ENCODE measurements at places on chromosomes 13 and 19. TPM values are rescaled to one million over a fixed set of nuclear protein-coding genes. Genes with fewer than 3 reads are reported as not detected.

DNA sequence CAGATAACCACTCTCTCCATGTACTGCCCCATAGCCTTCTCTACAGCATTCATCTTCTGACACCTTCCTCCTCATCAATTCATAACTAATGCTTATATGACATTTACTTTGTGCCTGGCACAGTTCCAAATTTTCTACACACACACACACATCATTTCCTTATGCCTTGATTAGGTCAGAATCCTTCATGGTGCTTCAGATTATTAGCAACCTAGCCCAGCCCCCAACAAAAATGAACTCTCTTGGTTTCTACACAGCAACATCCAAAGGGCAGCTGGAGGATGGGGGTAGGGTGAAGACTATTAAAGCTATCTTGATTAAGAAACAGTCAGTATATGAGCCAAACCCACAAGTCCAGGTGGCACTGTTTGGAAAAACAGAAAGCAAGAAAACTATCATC lies 3.7 kb downstream of the RUBCNL start:
- no peak for DNase-seq

GRCh38 chr19:14164724-14165493 lies 28.5 kb upstream of the ASF1B start:
- no peak for DNase-seq

GRCh38 chr19:1163934-1164683 lies 10.0 kb downstream of the SBNO2 start:
- no peak for DNase-seq

DNA sequence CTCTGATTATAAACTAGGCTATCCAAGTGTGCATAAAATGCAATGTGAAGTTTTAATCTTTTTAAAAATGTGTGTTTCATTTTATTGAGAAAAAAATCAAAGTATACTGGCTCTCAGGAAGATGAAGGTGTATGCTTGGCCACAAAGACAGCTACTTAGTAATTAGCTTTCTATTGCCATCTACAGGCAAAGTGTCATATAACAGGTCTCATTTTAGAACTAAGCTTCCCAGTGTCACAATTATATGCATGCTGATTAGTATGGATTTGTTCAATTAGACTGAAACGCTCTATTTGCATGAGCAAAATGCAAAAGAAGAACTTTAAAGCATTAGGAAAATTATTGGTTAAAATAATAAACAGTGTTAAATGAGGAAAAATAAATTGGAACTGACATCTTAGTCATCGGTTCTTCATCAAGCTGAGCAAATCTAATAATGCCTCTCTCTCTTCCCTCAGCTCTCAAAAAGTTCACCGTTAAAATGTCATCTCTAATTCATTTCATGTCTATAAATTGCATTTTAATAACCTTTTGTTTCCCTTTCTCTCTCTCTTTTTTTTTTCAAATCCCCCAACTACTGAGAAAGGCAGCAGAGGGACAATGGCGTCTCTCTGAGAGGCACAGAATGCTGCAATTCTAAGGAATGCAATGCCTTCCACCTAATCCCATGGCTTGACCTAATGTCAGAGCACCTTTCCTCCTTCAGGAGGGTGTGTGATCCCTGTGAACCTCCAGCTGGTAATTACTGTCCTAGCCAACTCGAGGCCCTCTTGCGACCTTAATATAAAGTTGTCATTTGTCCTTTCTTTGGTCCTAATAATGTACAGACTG lies 313.1 kb upstream of the MAB21L1 start:
- DNase-seq, result no peak

DNA sequence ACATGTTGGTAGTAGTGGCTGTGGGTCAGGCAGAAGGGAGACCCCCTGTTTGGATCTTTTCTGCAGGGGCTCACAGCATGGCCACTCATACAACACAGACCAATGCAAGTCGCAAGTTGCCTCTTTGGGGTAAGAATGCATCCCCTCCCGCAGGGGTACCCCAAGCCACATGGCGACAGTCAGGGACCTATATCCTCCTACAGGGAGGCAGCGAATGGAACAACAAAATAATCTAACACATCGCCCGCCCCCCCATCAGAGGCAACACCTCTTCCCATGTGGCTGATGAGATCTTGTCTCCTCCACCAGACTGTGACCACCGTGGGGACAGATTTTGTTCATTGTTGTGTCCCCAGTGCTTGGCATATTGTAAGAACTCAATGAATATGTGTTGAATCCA lies 40.7 kb upstream of the PNMA8B start:
- no peak for DNase-seq

GRCh38 chr13:20064128-20064527 lies 96.7 kb downstream of the GJA3 start:
- no peak for DNase-seq

DNA sequence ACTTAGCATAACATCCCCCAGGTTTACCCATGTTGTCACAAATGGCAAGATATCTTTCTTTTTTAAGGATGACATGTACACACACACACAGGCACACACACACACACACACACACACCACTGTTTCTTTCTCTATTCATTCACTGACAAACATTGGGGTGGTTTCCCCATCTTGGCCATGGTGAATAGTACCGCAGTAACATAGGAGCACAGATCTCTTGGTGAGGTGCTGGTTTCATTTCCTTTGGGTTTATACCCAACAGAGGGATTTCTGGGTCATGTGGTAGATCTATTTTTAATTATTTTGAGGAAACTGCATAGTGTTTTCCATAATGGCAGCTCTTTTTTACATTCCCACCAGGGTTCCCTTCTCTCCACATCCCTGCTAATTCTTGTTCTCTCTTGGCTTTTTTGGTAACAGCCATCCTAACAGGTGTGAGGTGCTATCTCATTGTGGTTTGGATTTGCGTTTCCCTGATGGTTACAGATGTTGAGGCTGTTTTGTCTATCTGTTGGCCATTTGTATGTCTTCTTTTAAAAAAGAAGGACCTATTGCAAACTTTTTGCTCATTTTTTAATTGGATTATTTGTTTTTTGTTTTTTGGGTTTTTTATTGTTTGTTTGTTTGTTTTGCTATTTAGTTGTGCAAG lies 251.7 kb upstream of the IRS2 start:
- DNase-seq, result no peak

- no peak for DNase-seq
Observed at GRCh38 chr19:10751109-10751953, 33.5 kb downstream of the DNM2 start.

DNA sequence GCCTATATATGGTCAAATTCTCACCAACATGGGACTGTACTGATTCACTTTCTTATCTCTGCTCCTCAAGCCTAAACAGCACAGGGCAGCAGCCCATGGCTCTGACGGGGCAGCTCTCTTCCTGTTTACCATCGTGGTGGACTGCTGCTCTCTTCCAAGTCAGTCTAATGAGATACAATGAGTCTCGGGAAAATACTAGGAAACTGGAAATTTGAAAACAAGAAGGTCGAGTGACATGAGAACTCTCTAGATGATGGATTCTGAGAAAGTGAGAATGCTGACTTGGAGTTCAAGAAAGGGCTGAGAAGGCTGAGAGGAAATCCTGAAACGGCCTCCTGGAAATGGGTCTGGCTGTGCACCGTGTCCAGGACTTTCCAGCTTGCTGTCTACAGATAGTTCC lies 122.8 kb upstream of the ARGLU1 start:
- no peak for DNase-seq

The GIPC3 gene
- polyA plus RNA-seq, result 1.4 TPM

DNA sequence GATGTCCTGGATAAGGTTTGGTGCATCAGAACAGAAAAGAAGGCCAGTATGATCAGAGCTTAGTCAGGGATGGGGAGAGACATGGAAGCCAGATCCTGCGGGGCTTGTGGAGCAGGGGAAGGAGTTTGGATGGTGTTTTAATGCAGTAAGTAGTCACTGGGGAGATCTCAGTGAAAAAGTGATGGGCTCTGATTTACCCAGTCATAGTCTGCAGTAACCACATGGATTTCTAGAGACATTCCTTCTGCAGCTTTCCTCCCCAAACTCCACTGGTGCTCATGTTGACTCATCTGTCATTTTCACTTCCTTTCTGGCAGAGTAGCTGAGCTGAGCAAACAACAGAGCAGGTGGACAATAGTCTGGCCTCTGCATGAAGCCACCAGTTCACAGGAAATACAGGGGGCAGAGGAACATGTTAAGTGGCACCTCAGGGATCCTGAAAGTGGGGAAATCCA lies 144.1 kb downstream of the DPF1 start:
- DNase-seq, result no peak

DNA sequence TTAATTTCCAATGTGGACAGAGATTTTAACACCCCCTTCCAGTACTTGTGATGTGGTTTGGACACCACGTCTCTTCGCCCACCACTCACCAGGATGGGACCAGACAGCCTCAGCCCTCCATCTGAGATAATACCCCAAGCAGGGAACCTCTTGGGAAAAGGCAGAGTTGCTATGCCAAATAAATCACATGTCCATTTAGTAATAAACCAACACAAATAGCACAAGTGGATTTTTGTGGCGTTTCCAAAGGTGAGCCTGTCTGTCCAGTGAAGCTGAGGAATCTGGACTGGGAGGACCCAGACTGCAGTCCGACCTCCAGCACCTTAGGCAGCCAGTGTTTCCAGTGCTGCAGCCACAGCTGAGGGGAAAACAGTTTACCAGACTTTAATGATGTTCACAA lies 34.1 kb upstream of the GAS6 start:
- DNase-seq, result no peak

- DNase-seq, result no peak
Observed at GRCh38 chr19:47430041-47430802, 10.9 kb upstream of the MEIS3 start.

DNA sequence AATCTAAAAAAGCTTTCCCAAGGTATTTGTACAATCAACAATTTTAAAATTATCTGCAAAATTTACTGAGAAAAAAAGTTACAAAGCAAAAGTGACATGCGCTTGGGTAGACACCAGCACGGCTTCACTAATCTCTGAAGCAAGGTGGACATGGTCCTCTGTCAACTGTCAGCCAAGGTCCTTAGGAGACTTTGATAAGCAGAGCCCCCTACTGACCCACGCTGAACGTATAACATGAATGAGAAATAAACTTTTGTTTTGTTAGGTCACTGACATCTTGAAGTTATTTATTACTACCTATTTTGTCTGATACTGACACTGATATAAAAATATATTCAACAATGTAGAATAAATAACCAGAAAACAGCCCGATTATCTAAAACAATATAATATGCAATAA lies 100.7 kb upstream of the OBI1 start:
- no peak for DNase-seq

DNA sequence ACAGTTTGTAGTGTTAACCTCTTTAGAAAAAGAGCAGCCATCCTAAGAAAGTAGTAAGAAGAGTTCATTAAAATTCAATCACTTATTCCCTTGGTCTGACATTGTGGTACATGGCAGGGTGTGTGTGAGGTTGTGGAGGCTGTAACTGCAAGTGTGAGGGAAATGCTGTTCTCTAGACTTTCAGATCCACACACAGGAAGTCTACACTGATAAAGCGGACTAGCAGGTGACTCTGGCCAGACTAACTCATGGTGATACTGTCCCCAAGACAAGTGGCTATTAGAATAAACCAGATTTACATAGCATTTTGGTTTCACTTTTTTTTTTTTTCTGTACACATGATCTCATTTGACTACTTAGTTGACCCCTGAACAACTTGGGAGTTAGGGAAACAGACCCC lies 10.0 kb downstream of the MTIF3 start:
- no peak for DNase-seq

DNA sequence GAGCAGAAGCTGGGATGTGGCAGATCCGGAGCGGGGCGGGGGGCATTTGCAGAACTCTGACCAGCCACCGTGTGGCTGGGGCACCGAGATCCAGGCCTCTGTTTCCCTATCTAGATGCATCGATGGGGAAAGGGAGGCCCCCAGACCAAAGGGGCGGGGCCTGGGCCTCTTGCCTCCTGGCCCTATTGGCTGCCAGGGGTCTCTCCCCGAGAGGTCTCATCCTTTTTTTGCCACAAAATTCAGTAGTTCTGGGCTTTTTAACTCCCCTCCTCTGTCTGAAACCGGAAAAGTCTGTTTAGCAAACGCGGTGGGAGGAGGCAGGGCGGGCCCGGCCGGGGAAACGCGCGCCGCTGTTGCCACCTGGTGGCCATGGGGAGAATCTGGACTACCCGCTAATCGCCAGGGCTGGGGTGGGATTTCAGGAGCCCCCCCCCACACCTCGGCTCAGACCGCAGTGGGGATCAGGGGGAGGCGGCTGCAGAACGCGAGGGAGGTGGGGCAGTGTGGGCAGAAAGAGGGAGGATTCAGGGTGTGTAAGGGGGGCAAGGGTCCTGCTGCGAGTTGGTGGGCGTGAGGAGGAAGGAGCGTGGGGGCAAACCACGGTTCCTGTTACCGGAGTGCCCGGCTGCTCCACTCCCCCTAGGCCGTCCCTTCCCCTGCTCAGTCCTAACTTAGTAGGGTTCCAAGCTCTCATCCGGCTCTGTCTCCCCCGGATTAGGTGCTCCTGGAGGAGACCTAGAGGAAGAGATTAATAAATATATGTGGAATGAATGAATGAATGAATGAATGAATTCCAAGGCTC lies 28.3 kb downstream of the IL12RB1 start:
- DNase-seq, result peak; percentile 53

GRCh38 chr13:48437371-48437770 lies 24.5 kb upstream of the LPAR6 start:
- DNase-seq, result no peak

GRCh38 chr13:46495651-46496050 lies 57.3 kb upstream of the LRCH1 start:
- DNase-seq, result no peak

DNA sequence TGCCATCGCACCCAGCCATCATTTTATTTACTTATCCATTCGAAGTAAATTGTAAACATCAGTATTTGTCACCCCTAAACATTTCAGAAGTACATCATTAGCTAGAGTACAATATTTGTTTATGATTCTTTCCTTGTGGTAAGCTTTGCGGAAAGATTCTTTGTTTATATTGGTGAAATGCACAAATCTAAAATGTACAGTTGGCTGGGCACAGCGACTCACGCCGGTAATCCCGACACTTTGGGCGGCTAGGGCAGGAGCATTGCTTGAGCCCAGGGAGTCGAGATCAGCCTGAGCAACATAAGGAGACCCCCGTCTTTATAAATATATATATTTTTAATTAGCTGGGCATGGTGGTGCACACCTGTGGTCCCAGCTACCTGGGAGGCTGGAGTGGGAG lies 10.1 kb downstream of the LGALS7B start:
- DNase-seq, result no peak

The ZNF799 gene
- 4.0 TPM for polyA plus RNA-seq

The MYO9B gene
- polyA plus RNA-seq, result 32.6 TPM

GRCh38 chr13:32002873-32003272 lies 28.7 kb upstream of the FRY start:
- no peak for DNase-seq

- DNase-seq, result no peak
Observed at GRCh38 chr19:16161840-16162239, 11.5 kb downstream of the CIB3 start.

GRCh38 chr13:26390203-26390602 lies 136.3 kb downstream of the CDK8 start:
- no peak for DNase-seq

DNA sequence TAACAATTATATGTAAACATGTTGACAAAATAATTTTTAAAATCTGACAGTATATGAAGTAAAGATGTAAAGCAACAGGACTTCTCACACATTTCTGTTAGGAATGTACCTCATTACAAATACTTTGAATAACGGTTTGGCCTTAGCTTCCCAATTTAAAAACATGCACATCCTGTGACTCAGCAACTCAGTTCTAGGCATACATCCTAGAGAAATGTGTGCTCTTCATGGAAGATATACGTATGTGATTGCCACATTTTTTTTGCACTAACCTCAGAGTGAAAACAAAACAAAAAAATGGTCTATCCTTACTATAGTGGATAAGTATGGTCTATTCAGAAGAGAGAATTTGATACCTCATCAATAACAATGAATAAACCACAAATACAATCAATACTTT lies 314.6 kb downstream of the LIG4 start:
- no peak for DNase-seq

GRCh38 chr19:12733369-12734214 lies 892 bp downstream of the TRIR start:
- DNase-seq, result no peak

GRCh38 chr19:2464389-2464788 lies 7.6 kb upstream of the LMNB2 start:
- DNase-seq, result no peak
